Stimulated activated CD8-positive, alpha-beta memory T cell treated with anti-CD3 and anti-CD28 coated beads, Interleukin-15, amount 100 ng/mL, for 48 hours (primary cell): ENCODE measurements at places on chromosomes 13 and 19.

DNA sequence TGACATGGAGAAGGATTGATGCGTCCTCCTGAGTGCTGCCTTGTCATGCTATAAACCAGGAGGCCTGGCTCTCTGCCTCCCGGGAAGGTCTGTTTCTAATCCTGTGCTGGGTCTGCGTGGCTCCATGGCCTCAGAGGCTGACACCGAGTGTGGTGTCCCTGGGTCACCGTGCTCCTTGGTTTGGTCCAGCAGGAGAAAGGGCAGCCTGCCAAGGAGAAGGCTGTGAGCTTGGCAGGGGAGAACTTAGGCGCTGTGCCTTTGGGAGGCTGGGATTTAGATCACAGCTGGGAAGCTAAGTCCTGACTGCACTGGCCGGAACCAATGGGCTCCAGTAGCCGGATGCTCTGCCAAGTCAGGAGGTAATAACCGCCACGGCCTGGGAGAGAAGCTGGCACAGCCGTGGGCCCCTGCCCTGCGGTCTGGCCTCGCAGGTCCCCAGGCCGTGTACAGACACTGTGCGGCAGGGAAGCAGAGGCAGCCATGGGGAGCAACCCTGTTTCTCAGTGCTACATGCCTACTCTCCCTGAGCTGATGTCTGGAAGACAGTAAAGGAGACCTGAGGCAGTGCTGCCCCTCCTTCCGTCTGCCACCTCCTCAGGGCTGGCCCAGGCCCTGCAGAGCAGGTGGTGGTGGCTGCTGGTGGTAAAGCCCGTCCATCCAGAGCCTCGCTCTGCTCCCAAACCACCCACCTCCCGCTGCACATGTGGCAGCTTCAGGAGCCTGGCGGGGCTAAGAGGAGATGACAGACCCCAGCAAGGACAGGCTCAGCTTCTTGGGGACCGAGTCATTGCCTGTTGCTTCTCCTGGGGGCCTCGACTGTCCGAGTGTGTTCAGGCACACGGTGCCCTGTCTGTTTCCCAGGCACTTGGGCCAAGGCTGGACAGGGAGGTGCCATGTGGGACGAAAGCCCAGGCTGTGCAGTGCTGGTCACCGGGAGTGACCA, 44.9 kb downstream of the C13orf46 start:
- DNase-seq: no peak

GRCh38 chr13:113001241-113002140, 32.5 kb downstream of the MCF2L start:
- DNase-seq: no peak

DNA sequence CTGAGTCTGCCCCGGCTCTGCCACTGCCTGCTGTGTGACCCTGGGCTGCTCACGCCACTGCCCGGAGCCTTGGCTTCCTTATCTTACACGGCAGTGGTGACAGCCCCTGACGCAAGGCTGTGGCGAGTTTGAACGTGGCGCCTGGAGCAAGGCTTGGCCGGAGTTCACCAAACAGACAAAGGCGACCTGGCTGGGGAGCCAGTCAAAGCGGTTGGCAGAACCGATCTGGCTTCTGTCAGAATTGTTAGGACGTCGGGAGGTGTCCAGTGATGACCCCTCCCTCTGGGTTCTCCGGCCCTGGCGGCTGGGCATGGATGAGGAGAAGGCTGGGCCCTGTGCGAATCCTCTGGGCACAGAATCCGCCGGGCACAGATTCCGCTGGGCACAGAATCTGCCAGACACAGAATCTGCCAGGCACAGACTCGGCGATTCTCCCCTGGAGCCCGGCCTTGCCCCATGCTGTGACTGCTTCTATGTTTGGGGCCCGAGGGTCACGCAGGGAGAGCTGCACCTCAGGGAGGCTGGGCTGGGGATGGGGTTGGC, 11.7 kb upstream of the TMEM255B start:
- no peak for DNase-seq

DNA sequence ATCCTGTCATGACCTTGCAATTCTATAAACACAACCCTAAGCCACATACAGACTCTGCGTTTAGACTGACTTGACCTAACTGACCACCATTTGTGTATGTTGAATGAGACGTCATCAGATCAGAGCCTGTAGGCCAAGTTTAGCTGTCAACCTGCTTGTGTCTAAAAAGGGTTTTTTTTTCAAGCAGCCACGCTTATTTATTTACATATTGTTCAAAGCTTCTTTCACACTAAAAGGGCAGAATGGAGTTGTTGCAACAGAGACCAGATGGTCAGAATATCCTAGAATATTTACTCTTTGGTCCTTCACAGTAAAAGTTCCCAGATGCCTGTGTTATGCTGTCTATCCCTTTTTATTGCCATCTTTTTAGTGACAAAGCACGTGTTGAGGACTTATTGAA, 307.7 kb upstream of the SLC10A2 start:
- DNase-seq: no peak

DNA sequence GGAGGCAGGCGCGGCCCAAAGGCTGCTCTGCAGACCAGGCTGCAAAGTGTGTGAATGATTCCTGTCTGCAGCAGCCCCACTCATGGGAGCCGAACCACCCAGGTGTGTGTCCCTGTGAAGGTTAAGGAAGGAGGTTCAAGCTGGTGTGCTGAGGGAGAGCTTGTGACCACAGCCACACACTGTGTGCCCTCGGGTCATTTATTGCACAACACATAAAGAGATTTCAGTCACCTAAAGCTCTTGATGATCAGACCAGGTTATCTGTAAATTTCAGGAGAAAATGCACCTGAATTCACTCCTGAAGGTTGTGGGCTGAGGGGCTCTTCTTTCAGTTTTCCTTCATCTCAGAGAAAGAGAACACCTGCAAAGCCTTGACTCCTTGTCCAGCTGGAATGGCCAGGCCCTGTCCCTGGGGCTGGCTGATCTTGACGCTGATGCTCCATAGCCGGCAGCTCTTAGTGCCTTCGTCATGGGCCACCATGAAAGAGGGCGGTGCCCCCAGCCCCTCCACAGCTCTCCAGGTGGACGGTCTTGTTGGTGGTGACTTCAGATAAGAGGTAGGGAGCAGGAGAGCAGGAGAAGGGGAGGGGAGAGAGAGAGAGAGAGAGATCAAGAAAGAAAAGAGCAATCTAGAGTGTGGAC, 110.8 kb upstream of the C1QTNF9B start:
- no peak for DNase-seq

DNA sequence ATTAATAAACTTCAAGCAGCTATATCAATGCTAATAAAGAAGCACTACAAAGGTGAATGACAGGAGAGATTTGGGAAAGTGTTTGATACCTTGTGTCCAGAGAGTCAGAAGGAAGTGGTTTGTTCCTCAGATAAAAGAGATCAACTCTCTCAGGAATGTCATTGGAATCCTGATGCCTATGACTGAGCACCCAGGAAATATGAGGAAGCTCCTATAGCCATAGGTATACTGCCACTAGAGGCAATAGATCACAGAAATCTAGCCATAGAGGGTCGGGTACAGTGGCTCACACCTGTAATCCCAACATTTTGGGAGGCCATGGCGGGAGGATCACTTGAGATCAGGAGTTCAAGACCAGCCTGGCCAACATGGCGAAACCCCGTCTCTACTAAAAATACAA, 612.6 kb downstream of the DACH1 start:
- DNase-seq: no peak

- no peak for DNase-seq
Observed at GRCh38 chr13:95756072-95756471, 79.1 kb downstream of the DNAJC3 start.

GRCh38 chr13:50292081-50292480, 276.8 kb downstream of the KCNRG start:
- DNase-seq: no peak

DNA sequence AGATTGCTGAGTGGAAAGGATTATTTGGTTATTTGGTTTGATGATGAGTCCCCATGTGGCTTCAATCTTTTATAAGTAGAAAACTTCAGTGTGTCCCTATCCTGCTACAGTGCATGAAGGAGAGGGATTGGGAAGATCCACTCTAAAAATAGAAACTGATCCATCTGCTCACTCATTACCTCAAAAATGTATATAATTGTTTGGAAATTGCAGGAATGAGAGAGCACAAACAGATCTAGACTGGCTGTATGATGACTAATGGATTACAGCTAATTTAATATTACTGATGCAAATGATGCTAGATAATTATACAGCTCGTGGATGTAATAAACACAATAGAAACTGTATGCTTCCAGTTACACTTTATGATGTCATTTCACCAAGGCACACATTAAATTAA, 625.3 kb upstream of the PRR20A start:
- DNase-seq: no peak

- DNase-seq: no peak
Observed at GRCh38 chr13:62629618-62630017, 1214.0 kb upstream of the PCDH20 start.

- no peak for DNase-seq
Observed at GRCh38 chr13:33992881-33993336, 175.0 kb downstream of the RFC3 start.

DNA sequence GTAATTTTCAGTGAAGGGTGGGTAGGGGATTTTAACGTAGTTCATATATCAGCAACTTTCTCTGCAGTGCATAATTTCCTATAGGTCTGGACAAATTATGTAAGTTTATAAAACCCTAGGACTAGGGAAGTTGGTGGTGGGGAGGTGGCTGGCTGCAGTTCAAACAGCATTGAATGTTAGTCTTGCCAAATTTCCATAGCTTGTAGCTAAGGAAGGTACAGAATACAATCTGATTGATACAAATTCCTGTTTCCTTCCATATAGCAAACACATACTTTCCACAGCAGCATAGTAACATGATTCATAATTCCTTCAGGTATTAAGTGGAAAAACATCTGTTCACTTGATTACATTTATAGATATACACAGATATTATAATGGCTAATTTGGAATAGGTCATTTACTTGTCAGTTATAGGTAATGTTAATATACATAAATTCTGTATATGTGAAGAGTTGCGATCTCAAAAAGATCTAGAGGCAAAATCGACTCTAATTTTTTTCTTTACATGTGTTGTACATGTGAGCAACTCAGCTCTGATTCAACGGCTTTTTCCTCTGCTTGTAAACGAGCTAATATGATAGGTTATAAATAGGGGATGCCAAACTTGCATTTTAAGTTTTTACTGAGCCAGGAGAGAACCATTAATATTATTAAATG, 233.4 kb upstream of the CSNK1A1L start:
- no peak for DNase-seq

DNA sequence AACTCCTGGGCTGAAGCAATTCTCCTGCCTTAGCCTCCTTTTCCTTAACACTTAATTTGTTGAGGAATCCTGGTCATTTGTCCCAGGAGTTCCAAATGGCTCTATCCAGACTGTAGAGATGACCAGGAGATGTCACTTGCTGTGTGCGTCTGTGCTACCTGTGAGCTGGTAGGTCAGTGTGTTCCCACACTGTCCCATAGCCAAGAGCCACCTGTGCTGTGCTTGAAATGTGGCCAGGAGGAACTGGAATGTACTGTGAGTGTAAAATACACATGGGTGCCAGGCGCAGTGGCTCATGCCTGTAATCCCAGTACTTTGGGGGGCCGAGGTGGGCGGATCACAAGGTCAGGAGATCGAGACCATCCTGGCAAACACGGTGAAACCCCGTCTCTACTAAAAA, 29.4 kb upstream of the KDM4B start:
- DNase-seq: no peak

DNA sequence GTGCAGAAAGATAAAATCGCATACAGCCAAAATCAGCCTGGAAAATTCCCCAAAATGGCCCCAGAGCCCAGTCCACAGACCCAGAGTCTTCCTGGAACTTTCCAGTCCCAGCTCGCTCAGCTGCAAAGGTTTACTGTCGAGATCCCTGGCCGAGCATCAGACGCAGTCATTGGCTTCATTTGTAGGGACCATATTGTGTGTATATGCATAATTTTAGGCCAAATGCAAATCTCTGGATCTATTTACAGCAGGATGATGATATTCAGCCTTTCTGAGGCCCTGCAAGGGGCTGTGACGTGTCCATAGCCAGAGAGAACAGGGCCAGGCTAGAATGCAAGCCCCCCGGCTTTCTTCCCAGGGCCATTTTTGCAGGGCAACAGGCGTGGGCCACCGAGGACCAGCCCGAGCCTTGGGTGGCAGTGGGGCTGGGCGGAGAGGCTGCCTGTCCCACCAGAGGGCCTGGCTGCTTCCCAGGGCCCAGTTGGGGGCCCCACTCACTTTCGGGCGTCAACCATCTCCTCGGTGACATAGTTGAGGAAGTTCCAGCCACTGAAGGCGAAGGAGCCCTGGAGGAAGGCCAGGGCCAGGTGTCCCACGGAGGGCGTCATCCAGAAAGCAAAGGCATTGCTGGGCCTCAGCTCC, 13.7 kb downstream of the SLC7A10 start:
- DNase-seq: no peak

DNA sequence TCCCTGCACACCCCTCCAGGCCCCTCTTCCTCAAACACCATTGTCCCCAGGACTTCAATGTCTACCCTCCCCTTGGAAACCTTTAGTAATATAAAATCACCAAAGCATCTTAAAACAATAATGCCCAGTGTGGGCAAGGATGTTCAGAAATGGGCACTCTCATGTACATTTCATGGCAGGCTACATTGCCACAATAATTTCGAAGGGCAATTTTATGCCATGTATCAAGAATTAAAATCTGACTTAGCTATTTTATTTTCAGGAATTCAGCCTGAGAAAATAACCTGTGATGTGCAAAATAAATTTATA, 35.8 kb upstream of the IGSF23 start:
- DNase-seq: no peak

- no peak for DNase-seq
Observed at GRCh38 chr13:50451609-50452008, 391.9 kb downstream of the DLEU7 start.

GRCh38 chr13:75514080-75514995, 23.3 kb downstream of the COMMD6 start:
- DNase-seq: no peak

DNA sequence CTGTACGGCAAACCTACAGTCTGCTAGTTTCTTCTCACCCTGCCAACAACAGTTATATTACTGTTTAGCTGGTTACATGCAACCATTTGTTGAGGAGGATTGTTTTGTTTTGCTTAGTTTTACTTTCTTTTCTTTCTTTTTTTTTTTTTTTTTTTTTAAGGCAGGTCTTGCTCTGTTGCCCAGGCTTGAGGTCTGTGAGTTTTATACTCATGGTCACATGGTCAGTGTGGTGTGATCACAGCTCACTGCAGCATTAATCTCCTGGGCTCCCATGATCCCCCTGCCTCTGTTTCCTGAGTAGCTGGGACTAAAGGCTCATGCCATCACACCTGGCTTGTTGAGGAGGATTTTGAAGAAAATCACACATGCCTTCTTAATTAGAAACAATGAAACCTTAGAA, 505.6 kb downstream of the GPC5 start:
- no peak for DNase-seq

DNA sequence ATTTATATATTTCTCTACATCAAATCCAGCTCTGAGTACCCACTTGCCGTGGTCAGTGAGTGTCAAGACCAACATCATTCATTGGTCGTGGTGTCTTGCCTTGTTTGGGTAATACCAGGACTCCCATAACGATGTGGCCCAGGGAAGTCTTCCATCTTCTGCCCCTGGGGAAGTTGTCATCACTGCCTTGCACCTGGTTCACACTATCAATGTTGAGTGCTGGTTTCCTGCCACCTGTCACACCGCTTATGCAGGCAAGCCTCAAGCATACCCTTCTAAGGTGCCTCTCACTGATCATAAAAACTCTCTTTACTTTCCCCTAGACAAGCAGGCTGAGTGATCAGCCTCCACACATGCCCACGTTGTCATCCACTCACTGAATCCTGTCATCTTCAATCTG, 382.4 kb downstream of the KCTD12 start:
- no peak for DNase-seq
